ENCODE measurements at places on chromosomes 7 and 10.

- no peak for DNase-seq
Observed at GRCh38 chr10:51510231-51510630, 189.2 kb downstream of the CSTF2T start.

DNA sequence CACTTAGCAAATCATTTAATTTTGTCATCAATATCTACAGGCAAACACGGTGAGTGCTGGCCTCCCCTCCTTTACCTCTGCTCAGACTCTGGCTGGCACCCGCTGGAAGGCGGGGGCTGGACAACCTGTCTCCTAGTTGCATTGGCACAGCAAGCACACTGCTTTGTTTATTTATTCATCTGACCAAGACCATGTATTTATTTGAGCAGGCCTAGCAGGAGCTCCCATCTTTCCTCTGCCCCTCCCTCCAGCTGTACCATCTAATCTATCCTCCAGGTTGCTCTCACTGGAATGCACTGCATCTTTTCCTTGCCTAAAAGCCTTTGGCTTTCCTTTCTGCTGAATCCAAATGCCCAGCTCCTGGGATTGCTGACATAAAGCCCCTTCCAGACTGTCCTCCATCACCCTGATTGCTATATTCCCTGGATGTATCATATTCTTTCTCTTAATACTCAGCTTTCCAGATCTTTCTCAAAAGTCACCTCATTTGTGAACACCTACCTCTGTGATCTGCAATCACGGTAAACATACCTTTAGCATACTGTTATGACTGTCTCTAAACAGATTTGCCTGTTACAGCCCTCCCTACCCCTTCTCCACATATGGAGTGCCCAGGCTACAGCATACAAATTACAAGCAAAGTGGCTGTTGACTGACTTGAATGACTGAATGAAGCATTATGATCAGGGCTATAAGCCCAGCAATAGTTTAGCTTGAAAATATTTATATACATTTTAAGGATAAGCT, 9.6 kb downstream of the ELMO1 start:
- peak; percentile 23 for DNase-seq

- no peak for DNase-seq
Observed at GRCh38 chr10:8063128-8063908, 8.8 kb downstream of the GATA3 start.

GRCh38 chr10:104144931-104145330, 23.0 kb downstream of the SFR1 start:
- no peak for DNase-seq

GRCh38 chr7:158732494-158733219, 28.1 kb upstream of the NCAPG2 start:
- DNase-seq, result no peak

DNA sequence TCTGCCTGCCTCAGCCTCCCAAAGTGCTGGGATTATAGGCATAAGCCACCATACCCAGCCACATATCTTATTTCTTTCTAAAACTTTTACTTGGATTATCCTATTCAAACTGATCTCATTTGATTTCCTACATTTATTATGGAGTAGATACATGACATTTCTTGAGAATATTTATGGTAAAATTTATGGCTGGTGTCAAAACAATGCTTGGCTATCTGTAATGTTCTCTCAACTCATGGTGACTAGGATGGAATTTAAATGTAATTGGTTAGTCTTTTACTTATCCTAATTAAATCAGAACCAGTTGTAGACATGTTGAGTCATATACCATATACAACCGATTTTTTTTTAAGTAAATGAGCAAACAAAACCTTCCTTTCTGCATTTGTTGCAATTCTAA, 4.1 kb downstream of the NUP42 start:
- DNase-seq, result no peak

DNA sequence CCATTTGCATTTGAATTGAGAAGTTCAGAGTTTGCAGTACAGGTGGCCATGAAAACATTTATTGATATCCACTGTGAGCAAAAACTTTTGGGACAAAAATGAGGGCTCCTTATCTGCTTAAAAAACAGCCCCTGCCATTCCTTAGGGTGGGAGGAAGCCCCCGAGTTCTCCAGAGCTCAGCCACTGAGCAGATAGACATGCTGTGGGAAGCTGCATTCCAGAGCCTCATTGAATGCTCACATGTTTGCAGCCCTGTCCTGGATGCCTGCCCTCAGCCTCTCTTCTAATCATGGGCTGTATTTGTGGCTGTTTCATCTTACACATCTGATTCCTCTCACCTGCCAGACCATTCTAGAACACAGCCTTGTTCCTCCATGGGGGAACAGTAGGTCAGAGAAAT, 33.3 kb downstream of the PLPP4 start:
- no peak for DNase-seq
